ENCODE measurements at places on chromosomes 4 and X.

GRCh38 chr4:182093431-182093831, 149.8 kb upstream of the TENM3 start:
- DNase-seq, result no peak

GRCh38 chrX:123878252-123878721, 18.4 kb downstream of the XIAP start:
- DNase-seq, result no peak

DNA sequence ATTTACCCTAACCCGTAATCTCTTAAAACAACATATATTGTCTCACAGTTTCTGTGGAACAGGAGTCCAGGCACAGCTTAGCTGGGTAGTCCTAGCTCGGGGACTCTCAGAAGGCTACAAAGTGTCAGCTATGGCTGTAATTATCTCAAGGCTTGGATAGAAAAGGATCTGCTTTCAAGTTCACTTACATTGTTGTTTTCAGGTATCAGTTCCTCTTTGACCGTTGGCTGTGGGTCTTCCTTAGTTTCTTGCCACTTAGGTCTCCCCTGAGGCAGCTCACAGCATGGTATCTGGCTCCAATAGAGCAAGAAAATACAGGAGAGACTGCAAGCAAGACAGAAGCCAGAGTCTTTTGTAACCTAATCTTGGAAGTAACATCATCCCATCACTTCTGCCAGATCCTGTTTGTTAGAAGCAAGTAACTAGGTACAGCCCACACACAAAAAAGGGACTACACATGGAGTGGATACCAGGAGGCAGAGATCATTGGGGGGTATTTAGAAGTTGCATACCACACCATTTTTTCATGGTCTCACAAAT, 137.0 kb downstream of the MAGEB5 start:
- DNase-seq, result no peak

GRCh38 chrX:150088766-150089518, 150.7 kb upstream of the EOLA2 start:
- DNase-seq, result no peak

DNA sequence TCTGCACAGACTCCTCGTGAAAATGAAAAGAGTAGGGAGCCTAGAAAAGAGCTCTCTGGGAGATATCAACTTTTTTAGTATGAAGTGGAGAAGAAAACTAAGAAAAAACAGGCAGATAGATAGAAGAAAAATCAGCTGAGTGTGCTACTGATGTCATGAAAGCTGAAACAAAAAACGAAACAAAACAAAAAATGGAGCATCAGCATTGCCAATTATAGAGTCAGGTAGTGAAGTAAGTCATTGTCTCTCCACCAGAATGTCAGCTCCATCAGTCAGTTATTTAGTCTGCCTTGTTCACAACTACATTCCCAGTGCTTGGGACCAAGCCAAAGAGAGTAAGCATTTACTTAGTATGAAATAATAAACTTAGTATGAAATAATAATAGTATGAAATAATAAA, 595.1 kb downstream of the STPG2 start:
- no peak for DNase-seq

DNA sequence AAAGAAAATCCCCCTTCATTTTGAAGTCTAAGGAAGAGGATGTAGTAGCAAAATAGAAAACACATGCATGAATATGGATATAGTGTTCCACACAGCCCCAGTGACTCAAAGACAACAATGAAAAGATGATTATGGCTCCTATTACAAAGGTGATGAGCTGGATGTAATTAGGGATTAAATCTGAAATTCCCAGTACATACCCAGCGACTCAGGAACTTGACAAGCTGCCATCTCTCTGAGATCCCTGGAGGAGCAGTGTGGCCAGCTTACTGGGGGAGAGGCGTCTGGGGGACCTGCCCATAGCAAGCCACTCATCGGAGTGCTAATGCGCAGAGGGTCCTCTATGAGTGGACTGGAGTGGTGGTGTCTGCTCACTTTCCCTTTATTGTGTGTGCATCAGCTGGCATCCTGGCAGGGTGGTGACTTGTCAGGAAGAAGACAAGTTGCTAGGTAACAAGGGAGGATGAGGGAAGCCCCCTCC, 42.7 kb upstream of the MGST2 start:
- no peak for DNase-seq

- DNase-seq, result no peak
These were observed 23.0 kb downstream of the EPGN start for GRCh38 chr4:74331252-74331651.

DNA sequence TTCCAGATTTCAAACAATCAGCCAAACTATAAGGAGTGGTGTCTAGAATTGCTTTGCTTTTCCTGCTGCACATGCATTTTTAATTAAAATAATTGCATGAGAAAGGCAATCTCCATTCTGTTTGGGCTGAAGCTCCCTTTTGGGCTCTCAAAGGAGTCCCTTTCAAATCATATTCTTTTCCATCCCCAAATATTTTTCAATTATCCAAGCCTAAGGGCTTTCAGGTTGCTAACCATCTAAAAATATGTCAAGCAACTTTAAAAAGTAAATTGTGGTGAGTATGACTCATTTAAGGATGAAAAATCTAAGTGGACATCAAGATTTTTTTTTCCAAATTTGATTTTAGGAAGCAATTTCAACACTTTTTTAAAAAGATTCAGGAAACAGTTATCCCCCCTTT, 28.4 kb downstream of the PIR start:
- no peak for DNase-seq

- no peak for DNase-seq
These were observed 933.9 kb upstream of the EPHA5 start for GRCh38 chr4:66604192-66604591.

Measured in left ventricle myocardium inferior (tissue), 1 donor.